ENCODE measurements at places on chromosomes 12 and 14.
A peak's percentile ranks its signal among the peaks of the same experiment; 100 is the strongest.

- H3K4me1 ChIP-seq: no peaks in the 10 kb centered on the region
- H3K4me3 ChIP-seq: no peak overlapping the region
- H3K27me3 ChIP-seq: no peaks in the 10 kb centered on the region
- DNase-seq: no peak
- H3K27ac ChIP-seq: no peak overlapping the region
- H3K36me3 ChIP-seq: no peaks in the 10 kb centered on the region
Observed at GRCh38 chr12:60684988-60685655, 1089.3 kb downstream of the SLC16A7 start.

DNA sequence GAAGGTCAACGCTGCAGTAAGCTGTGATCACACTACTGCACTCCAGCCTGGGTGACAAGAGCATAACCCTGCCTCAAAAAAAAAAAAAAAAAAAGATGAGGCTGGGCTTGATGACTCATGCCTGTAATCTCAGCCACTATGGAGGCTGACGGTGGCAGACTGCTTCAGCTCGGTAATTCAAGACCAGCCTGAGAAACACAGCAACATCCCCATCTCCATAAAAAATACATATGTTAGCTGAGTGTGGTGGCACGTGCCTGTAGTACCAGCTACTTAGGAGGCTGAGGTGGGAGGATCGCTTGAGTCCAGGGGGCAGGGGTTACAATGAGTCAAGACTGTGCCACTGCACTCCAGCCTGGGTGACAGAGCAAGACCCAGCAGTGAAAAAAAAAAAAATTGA lies 50.4 kb downstream of the GXYLT1 start:
- no peaks in the 10 kb centered on the region for H3K4me1 ChIP-seq
- H3K27me3 ChIP-seq: no peaks in the 10 kb centered on the region
- H3K27ac ChIP-seq: no peak overlapping the region

- DNase-seq: peak; percentile 64
- H3K36me3 ChIP-seq: no peaks in the 10 kb centered on the region
- H3K27me3 ChIP-seq: no peaks in the 10 kb centered on the region
- no peak overlapping the region for H3K4me3 ChIP-seq
- H3K27ac ChIP-seq: no peak overlapping the region
Observed at GRCh38 chr14:92704036-92704804, 44.2 kb downstream of the LGMN start.

- H3K27me3 ChIP-seq: no peaks in the 10 kb centered on the region
- no peak within 1 kb of the TSS for H3K4me3 ChIP-seq
- DNase-seq: peak; percentile 22
Observed at GRCh38 chr12:7695566-7696197, at the start of gene GDF3. Gene GDF3 (minus strand): TSS chr12:7695775. CDS start chr12:7695728, 47 bp downstream.

- H3K36me3 ChIP-seq: no peaks in the 10 kb centered on the region
- peak within 1 kb of the TSS; percentile 46 for H3K4me3 ChIP-seq
- peak within 1 kb of the TSS; percentile 88 for H3K27ac ChIP-seq
- DNase-seq: peak; percentile 95
- H3K4me1 ChIP-seq: peaks cover 55% of the 10 kb centered on the region
- no peaks in the 10 kb centered on the region for H3K27me3 ChIP-seq
Observed at GRCh38 chr12:32896432-32897280, at the start of gene PKP2. Gene PKP2 (minus strand): TSS chr12:32896777. CDS start chr12:32896731, 46 bp downstream.

- no peak overlapping the region for H3K27ac ChIP-seq
Observed at GRCh38 chr14:102461490-102462338, 47.9 kb downstream of the ANKRD9 start.

- no peaks in the 10 kb centered on the region for H3K36me3 ChIP-seq
- H3K27ac ChIP-seq: no peak overlapping the region
- H3K4me1 ChIP-seq: no peaks in the 10 kb centered on the region
Observed at GRCh38 chr12:90331821-90332220, 623.2 kb downstream of the CCER1 start.

DNA sequence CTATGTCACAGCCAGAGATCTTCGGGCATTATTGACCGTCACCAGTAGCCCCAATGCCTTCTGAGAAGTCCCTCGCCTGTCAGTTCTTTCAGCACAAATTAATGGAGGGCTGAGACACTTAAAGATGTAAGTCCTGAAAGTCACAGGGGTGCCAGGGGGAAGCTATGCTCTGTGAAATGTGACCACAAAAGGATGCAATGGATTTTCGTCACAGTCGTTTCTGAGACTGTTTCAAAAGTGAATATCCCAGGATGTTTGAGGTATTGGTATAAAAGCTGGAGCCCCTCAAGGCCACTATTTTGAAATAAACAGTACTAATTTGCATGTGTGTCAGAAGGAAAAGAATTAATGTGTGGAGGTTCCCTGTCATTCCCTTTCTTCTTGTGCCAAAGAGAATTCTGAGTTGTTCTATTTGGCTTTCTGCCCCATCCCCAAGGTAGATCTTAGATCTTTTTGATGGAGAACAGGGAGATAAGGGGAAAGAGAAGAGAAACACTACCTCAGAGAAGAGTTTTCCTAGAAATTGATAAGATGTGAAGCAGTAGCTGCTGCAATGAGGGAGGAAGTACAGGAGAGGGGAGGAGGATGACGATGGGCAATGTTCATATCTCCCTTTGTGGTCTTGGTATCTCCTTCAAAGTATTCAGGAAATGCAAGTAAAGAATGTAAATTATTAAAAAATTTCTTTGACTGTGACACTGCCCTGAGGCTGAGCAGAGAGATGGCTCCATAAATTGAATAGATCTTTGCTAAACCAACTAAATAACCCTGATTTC lies 101.8 kb upstream of the NAP1L1 start:
- H3K36me3 ChIP-seq: no peaks in the 10 kb centered on the region
- H3K4me1 ChIP-seq: no peaks in the 10 kb centered on the region
- no peak overlapping the region for H3K27ac ChIP-seq

DNA sequence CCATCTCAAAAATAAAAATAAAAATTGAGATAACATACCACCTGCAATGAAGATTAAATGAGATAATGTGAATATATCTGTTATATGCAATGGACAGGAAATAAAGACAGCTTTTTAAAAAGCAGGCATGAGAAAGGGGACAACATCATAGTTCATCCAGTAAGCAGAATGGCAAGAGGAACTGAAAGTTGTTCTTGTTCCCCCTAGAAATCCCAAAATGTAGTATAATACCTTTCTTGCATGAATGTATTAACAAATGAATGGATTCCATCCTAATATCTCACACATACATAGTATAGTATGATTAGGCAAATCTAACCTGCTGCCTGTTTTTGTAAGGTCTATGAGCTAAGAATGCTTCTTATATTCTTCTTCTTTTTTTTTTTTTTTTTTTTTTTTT lies 31.4 kb downstream of the FGD6 start:
- no peak overlapping the region for H3K4me3 ChIP-seq
- no peak overlapping the region for H3K27ac ChIP-seq
- DNase-seq: no peak
- H3K36me3 ChIP-seq: no peaks in the 10 kb centered on the region
- no peaks in the 10 kb centered on the region for H3K27me3 ChIP-seq

GRCh38 chr12:20314328-20314727 lies 54.0 kb upstream of the PDE3A start:
- no peak overlapping the region for H3K4me3 ChIP-seq
- DNase-seq: no peak
- H3K4me1 ChIP-seq: no peaks in the 10 kb centered on the region

DNA sequence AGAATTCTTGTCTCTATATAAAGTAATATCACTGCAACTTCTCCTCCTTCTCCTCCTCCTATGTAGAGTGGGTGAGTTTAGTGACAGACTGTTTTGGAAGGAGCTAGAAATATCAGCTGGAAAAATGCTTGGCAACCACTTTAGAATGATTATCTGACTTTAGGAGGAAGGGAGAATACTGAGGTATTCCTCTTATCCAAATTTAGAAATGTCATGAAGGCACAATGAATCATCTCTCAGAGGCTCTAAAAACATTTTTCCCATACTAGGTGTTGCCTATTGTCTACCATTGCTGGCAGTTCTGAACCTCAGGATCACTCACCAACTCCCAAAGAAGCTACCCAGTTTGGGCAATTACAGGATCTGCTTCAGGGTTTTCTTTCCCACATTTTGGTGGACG lies 306.6 kb upstream of the ATP2B1 start:
- no peaks in the 10 kb centered on the region for H3K27me3 ChIP-seq
- no peak overlapping the region for H3K4me3 ChIP-seq
- H3K36me3 ChIP-seq: no peaks in the 10 kb centered on the region
- no peak overlapping the region for H3K27ac ChIP-seq
